Stimulated activated CD8-positive, alpha-beta memory T cell treated with anti-CD3 and anti-CD28 coated beads, Interleukin-15, amount 100 ng/mL, for 48 hours (primary cell): ENCODE measurements at places on chromosomes 16 and 17.

DNA sequence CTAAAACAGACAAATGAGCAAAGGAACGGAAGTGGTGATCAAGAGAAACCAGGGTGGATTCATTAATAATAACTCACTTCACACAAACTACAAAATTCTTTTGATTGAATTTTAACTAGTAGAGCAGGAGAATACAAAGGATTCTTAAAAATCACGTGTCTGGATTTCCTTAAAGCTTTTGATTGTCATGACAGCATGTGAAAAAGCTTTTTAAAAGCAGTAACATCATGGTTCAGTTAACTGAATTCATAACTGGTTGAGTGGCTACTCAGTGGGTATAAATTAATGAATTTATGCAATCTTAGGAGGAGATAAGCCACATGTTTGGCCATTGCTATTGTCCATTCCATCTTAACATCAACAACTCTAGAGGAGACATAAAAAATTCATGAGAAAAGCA is 333.2 kb downstream of the SLC39A11 start:
- no peak for DNase-seq

DNA sequence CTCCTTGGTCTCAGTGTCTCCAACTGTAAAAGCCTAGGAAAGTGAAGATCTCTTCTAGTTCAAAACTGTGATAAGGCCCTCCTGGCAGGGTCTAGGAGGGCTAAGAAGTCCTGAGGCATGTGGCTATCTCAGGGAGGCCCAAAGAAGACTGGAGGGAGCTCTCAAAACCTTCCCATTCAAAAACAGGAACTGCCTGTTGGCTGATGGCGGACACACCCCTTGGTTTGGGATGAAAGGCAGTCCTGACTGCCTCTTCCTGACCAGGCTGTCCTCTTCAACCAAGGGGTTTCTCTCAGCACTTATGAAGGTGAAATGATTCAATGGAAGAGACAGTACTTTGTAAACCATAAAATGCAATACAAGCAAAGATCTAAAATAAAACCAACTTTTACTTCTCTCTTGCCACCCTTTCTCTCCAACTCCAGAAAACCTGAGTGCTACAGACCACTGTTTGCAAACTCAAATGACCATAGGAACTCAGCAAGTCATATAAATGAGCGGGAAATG is 4.7 kb downstream of the ZNF764 start:
- no peak for DNase-seq

DNA sequence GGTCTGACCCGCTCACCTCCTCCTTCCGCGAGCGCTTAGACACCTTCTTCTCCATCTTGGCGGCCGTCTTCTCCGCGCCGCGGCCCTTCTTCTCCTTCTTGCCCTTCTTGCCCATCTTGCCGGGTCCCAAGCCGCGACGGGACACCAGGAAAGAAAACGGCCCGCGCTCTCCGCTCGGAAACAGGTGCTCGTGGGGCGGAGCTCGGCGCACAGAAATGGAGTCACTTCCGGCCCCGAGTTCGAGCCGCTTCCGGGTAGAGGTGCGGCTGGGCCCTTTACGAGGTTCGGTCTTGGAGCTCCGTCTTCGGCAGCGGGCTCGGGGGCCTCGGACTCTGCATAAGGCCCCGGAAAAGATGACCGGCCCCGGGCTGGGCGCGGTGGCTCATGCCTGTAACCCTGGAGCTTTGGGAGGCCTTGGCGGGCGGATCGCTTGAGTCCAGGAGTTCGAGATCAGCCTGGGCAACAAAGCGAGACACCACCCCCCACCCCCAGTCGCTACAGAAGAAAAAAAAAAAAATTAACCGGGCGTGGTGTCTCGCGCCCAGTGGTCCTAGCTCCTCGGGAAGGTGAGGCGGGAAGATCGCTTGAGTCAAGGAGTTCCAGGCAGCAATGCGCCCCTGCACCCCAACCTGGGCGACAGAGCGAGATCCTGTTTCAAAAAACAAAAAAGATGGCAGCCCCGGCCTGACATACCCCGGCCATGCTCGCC is at the start of gene KLHDC4:
TSS of gene KLHDC4 (minus strand) at position 211 of the 709 bp plus-strand sequence. CDS start at position 115, 96 bp downstream.
- DNase-seq: peak; percentile 82

- no peak for DNase-seq
These were observed 269.6 kb downstream of the SNX29 start for GRCh38 chr16:12245921-12246720.

GRCh38 chr16:55479430-55480140 is 587 bp downstream of the MMP2 start:
- no peak for DNase-seq

GRCh38 chr17:40952154-40952553 is 14.6 kb downstream of the KRT39 start:
- no peak for DNase-seq

DNA sequence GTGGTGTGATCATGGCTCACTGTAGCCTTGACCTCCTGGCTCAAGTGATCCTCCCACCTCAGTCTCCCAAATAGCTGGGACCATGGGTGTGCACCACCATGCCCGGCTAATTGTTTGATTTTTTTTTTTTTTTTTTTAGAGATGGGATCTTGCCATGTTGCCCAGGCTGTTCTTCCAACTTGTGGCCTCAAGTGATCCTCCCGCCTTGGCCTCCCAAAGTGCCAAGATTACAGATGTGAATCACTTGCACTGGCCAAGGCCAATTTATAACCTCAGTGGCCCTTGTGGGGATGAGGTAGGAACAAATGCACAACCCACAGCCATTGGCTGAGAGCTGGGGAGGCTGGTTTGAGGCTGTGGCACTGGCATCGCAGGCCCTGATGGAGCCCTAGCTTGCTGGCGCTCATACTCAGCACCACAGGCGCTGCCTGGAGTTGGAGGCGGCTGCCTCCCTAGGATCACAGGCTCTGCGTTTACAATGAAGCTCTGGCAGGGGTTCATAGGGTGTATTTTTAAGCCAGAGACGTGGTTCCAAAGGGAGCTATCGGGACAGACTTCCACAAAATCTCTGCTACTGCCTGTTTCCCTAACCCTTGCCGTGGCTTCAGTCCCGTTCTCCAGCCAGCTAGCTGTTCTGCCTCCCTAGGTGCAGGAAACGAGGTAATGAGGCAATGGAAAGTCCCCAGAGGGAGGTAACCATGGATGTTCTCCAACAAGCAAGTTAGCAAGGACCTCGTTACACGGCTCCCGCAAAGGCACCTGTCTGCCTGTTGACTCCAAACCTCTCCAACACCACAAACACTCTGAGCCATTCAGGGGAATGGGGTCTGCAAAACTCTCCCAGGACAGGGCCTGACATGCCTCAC is 2.9 kb downstream of the ABCA3 start:
- no peak for DNase-seq

- DNase-seq: no peak
These were observed 406.5 kb upstream of the MON1B start for GRCh38 chr16:76784530-76784929.

- DNase-seq: no peak
These were observed 220.1 kb upstream of the GSE1 start for GRCh38 chr16:85392756-85393673.

DNA sequence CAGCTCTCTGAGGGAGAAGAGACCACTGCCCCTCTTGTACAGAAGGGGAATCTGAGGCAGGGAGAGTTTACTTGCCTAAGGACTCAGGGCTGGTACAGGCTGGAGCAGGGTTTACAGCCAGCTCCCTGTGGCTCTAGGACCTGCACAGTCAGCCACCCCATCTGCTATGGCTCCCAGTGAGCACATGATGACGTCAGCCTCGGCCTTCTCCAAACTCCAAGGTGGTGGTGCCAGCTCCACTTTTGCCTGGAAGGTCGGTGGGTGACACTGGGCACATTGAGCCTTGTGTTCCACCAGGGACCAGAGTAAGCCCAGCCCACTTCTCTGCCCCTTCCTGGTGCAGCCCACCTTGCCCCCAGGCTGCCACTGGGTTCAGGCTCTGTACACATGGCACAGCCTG is 202.2 kb downstream of the ENGASE start:
- no peak for DNase-seq

GRCh38 chr17:44788139-44788538 is 29.4 kb downstream of the ADAM11 start:
- no peak for DNase-seq

GRCh38 chr16:6864671-6865070 is 468.0 kb upstream of the RBFOX1 start:
- DNase-seq: no peak

- no peak for DNase-seq
These were observed 4.0 kb downstream of the TMEM170A start for GRCh38 chr16:75460446-75460845.

- no peak for DNase-seq
These were observed 474.6 kb downstream of the PMP22 start for GRCh38 chr17:14790521-14790920.

DNA sequence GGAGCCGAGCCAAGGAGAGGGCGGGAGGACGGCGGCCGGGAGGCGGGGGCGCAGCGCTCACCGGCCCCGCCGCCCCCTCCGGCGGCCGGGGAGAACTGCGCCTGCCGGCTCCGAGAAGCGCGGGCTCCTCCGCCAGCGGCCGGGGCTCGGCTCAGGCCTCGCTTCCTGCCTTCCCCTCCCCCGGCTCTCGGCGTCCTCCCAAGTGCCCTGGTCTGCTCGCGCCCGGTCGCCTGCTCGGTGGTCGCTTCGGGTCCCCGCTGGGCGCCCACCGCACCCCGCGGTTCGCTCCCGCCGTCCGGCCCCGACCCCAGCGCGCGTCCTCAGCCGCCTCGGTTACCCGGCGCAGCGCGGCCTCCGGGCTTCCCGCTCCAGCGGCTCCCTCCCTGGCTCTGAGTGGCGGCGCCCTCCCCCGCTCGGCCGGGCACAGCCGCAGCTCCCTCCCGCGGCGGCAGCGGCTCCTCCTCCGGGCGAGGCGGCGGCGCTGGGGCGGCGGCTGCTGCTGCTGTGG is 313 bp downstream of the UBTF start:
- DNase-seq: peak; percentile 58

DNA sequence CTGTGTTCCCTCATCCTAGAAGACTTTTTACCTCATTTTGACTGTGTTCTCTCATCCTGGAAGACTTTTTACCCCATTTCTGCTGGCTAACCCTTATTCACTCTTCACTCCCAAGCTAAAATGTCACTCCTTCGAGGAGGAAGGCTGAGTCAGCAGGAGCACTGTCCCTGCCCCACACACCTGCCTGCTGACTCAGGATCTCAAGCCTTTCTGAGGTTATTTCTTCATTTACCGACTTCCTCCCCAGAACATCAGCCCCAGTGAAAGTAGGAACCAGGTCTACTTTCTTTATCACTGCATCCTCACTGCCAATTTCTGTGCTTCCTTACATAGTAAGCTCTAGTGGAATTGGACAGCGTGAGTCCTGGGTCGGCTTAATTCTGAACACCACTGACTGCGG is 220.6 kb downstream of the HS3ST4 start:
- no peak for DNase-seq

DNA sequence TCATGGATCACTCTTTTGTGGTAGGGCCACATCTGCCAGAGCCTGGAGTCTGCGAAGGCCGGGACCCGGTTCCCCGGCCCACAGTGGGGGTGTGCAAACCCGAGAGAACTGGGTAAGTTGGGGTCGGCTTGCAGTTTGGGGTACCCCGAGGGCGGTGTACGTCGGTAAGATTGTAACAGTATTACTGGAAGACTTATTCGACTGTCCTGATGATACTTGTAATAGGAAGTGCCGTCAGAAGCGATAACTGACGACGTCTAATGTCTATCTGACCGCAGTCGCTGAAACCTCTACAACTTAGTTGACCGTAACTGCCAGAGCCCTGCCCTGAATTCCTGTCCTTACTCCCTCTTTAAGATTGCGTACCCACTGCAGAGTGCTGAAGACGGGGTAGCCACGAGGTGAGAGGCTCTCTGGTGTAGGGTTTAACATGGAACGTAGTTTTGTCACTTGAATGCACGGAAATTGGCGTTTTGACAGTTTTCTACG is 24.0 kb downstream of the TRPV2 start:
- no peak for DNase-seq

- no peak for DNase-seq
These were observed 591 bp downstream of the NPW start for GRCh38 chr16:2019921-2020831.

GRCh38 chr16:31127182-31127581 is 8.3 kb downstream of the PRSS8 start:
- DNase-seq: no peak
